Stimulated activated CD4-positive, alpha-beta T cell treated with anti-CD3 and anti-CD28 coated beads, Interleukin-2, amount 100 ng/mL, for 4 hours (primary cell): ENCODE measurements at places on chromosomes 3 and 15.

- no peak for DNase-seq
These were observed 5.2 kb downstream of the HRH1 start for GRCh38 chr3:11159421-11159904.

GRCh38 chr15:99486371-99487336 is 79.1 kb upstream of the MEF2A start:
- no peak for DNase-seq

DNA sequence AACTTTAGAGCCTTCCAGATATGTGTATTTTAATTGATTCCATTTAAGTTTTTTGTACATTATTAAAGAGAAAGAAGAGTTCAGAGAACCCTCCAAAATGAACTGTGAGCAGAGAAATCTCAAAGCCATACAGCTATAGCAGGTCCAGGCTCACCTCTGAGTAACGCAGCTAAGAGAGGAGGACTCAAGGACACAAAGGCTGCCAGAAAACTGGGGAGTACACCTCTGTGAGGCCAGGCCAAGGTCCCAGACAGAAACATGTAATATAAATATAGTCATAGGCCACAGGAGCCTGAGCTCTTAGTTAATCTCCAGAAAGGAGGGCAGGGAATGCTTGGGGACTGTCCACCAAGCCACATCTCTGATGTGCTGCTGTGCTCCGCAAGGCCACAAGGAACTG is 66.5 kb downstream of the TMEM39A start:
- no peak for DNase-seq

DNA sequence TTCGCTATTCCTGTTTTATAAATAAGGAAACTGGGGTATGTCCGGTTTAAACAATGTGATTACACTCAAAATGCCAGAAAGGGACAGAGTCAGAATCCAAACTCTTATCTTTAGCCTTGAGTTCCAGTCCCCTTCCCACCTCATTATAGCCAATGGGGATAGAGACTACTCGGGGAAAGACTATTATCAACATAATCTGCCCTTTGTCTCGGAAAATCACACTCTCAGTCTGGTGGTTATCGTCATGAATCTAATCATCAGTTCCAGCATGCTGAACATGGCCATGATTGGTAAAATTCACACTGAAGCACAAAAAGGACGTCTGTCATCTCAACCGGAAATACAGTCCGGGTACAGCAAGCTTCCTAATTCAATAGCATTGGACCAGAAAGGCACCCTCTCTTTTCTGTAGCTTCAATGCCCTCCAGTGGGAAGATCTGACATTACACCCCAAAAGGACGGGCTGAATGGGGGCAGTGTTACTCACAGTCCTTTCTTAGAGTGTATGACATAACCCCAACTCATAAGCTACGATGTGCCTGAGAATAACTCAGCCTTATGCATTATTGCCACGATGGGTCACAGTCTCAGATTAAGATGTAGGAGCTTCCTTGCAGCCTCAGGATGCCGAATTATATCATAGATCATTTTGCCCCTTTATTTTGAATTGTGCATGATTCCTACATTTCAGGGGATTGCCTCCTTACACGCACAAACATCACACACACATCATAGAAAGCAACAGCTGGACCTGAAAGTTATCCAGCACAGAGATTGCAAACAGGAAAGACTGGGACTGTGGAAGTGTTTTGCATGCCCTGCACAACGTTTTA is 390.4 kb upstream of the LMCD1 start:
- DNase-seq = peak; percentile 55

DNA sequence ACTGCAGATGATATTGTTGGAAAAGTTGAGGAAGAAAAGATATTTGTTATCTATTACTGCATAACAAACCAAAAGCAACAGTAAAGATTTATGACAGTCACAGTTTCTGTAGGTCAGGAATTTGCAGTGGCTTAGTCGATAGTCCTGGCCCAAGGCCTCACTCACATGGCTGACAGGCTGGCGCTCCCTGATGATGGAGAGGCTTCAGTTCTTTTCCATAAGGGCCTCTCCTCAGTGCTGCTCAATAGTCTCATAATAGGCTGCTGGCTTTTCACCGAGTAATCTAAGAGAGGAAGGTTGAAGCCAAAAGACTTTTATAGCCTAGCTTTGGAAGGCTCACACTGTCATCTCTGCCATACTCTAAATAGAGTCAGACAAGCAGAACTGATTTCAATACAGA is 17.7 kb downstream of the IREB2 start:
- no peak for DNase-seq

DNA sequence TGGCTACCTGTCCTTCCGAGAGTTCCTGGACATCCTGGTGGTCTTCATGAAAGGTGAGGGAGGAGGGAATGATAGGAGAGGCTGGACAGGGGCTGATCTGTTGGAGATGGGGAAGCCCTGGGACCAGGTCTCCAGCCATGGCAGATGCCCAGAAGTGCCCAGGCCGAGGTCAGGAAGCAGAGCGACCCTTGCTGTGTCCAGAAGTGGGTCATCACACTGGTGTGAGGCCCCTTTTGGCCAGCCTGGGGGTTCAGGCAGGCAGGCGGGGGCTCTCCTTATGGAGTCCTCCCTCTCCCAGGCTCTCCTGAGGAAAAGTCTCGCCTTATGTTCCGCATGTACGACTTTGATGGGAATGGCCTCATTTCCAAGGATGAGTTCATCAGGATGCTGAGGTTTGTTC is 17.8 kb downstream of the DUOX1 start:
- no peak for DNase-seq
